NCI-H1092 (cell line): ENCODE measurements at places on chromosomes 4 and X.

DNA sequence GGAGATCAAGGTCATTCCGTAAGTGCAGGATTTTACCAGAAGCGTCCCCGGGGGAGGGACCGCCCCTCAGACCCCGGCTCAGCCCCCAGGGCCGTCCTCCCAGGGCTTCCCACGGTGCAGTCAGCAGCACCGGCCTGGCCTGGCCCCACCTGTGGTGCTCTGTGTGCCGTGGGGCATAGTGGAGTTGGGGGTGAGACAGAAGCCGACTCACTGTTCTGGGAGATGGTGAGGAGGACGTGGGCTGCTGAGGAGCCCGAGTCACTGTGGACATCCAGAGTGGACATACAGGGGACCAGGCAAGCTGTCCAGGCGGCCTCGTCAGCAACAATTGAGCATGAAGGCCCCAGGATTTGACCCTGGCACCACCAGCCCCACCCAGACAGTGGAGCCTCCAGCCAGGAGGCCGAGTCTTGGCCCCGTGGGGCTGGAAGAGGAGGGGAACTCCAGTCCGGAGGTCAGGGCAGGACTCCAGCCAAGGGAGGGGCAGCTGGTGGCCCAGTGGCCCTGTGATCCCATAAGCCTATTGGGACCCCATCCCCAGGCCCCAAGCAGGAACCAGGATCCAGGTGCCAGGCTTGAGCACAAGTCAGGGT, 19.1 kb downstream of the ATP5ME start:
- DNase-seq, result no peak

- no peak for DNase-seq
Observed at GRCh38 chrX:122219735-122220134, 964.3 kb upstream of the GRIA3 start.

DNA sequence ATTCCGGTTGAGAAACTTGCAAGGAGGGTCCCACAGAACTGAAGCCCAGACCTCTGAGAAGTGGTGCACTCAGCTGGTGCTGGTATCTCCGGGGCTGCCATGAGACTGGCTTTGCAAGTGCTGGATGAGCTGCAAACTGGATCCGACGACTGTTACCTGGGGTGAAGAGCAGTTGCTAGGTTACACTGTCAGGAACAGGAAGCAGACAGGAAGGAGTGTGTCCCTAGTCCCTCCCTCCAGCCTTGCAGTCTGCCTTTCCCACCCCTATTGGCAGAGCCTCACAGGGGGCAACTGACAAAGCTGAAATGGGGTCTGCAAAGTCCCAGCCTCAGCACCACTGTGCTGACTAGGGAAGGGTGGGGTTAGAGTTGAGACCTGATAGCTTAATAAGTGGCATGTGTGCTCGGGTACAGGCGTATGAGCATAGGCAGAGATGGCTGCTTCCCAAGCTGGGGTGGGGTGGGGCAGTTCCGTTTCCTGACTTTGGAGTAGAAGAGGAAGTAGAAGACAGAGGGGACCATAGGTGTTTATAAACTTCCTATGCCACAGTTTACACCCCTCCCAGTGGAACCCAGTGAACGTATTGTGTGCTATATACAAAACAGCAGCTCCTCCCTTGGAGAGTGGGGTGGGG, 18.0 kb downstream of the PPEF1 start:
- no peak for DNase-seq

GRCh38 chr4:138815811-138816210, 199.8 kb upstream of the NOCT start:
- DNase-seq, result no peak

GRCh38 chrX:14775416-14775815, 97.5 kb downstream of the FANCB start:
- no peak for DNase-seq

DNA sequence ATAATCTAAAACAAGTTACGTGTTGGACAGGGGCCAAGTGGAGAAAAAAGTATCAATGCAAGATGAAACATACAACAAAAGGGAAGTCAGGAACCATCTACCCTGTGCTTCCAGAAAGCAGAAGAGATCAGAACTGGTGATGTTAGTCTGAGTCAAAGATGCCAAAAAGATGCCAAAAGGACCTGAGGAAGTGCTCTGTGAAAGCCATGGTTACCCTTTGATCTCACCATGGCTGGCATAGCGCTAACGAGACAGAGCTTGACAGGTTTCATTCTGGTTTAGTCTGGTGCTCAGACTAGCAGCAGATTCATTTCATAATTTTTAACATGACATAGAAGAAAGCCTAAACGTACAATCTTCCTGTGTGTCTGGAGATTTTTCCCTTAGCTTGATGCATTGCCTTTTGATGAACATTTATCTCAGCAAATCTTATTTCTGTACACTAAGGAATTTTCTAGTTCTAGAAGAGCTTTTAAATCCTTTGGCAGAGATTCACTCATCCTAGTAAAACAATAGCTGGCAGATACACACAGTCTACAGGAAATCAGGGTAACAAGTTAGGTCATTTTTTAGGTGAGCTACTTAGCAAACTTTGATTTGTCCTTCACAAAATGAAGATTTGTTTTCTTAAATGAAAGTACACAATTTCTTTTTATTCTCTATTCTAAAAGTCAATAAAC, 87.7 kb downstream of the COL25A1 start:
- DNase-seq, result no peak

DNA sequence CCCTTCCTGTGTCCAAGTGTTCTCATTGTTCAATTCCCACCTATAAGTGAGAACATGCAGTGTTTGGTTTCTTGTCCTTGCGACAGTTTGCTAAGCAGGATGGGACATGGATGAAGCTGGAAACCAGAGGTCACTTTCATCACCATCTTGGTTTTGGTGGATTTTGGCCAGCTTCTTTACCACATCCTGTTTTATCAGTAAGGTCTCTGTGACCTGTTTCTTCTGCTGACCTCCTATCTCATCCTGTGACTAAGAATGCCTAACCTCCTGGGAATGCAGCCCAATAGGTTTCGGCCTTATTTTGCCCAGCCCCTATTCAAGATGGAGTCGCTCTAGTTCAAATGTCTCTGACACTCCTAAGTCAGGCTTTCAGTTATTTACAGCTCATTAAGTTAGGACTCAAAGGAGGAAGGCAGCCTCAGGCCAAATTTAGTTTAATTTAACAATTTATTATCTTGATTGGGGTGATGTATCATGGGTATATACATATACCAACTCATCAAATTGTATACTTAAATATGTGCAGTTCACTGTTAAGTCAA, 169.9 kb upstream of the NDP start:
- no peak for DNase-seq

DNA sequence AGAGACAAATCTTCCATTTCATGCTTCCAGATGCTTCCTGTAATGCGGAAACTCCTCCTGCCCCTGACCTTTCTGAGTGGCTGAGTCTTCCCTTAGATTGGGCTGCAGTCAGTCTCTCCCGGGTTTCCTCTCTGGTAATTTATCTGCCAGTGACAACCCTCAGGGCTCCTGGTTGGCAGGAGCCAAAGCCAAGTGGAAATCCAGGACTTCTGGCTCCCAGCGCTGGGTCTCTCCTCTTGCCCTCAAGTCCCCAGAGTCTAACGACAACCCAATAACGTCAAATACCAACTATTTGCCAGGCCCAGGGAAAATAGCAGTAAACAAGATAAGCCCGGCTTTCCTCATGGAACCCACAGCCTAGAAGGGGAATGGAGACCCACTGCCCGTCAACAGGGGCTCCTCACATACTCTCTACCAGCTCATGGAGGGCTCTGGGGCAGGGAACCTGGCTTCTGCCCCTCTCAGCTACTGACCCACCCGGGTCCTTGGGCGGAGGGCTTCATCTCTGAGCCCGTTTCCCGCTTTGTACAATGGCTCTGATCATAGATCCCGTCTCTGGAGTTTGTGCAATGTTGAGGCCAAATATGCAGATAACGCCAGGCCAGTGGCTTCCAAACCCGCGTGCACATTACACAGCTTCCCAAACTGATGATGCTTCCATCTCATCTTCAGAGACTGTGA, 1.1 kb upstream of the TBC1D14 start:
- DNase-seq, result no peak

GRCh38 chr4:42488554-42488953, 91.3 kb downstream of the SHISA3 start:
- no peak for DNase-seq

DNA sequence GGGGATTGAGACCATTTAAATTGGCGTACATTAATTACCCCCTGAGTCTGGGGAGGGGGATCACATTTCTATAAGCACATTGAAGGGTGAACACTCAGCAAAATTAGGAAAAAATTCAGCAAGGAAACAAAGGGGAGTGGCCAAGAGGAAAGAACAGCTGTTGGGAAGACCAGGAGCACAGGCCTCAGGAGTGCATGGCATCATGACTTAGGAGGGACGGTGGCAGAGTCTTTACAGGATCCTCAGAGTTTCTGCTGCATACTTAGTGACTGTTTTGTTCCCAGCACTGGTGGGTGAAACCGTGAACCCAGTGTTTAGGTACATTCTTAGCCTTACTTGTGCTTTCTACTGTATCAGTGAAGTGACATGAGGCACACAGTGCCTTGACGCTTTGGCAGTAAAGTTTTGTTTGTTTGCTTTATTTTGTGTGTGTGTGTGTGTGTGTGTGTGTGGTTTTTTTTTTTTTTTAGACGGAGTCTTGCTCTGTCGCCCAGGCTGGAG, 121.3 kb downstream of the CBR4 start:
- no peak for DNase-seq

GRCh38 chr4:187576751-187577150, 418.8 kb upstream of the ZFP42 start:
- DNase-seq, result no peak

DNA sequence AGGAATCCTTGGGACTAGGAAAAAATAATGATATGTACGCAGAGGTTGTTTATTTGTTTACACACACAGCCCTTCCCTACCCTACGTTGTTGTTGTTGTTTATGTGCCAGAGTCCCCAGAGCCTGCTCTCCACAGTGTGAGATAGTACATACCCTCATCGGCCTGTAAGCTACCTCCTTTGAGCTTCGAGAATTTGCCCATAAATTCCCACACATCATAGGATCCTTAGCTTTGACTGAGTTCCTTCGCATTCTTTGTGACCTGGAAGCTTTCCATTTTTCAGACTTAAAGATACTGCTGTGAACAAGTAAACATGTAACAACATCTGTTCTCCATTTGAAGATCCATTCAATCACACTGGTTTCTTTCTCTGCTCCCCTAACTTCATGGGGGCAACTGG, 114.5 kb downstream of the IRF2 start:
- DNase-seq, result no peak

DNA sequence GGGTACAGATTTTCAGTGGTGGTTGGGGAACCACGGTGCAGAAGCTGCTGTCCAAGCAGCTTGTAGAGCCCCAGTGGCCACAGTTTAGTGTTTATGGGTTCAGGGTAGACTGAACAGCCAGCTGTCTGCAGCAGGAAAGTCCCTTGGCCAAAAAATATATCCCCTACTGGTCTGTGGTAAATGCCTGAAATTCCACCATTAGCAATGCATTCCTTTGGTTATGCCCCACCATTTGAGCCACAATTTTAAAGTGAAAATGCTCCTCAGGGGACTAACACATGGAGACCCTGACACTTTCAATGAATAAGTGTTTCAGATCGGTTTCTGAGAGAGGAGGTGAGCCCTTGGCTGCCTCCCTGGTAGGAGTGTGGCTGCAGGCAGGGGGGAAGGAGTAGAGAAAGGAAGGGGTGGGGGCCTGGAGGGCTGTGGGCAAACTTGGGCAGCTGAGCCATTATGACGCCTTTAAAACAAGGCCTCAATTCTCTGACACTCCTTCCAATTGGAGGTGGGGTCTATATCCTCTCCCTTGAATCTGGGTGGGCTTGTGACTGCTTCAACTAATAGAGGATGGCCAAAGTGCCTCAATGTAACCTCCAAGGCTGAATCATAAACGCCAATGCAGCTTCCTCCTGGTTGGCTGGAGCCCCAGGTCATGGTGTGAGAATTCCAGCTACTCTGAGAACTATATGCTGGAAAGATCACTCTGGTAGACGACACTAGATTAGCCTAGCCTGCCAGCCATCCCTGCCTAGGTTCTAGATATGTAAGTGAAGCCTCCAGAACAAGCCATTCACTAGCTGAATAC, 75.8 kb upstream of the ATP6AP2 start:
- DNase-seq, result no peak

DNA sequence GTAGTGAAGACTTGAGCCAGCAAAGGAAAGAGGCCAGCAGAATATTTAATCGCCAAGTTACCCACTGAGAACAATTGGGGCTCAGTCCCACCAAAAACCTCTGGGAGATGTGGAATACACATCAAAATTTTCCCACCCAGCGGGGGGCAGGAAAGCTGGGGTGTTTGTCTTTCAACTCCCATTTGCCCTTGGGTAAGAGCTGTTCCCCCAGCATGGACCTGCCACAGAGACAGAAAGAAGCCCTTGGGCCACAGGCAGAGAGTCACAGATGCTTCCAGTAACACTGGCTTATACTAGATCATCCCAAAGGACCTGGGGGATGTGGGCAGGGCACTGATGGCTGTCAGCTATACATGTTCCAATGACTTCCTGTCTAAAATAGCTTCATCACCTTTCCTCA, 18.9 kb upstream of the FBXW7 start:
- no peak for DNase-seq

DNA sequence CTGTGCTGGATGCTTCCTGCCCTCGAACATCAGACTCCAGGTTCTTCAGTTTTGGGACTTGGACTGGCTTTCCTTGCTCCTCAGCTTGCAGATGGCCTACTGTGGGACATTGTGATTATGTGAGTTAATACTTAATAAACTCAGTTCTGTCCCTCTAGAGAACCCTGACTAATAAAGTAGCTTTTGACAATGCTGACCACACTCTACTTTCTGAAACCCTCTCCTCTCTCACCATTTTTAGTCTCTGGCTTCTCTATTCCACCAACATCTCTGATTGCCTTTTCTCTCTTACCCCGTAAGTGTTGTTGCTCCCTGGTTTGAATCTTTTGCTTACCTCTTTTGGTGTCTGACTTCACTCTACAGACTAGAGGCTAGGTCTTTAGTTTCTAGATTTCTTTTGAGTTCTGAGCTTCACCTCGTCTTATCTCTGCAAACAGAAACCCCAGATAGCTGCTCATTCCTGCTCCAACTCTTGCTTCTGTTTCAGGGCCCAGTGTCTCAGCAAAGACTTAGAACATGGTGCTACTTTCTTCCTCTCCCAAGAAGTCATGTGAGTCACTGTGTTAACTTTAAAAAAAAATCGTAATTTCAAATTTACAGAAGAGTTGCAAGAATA, 11.4 kb downstream of the TMSB4X start:
- no peak for DNase-seq

DNA sequence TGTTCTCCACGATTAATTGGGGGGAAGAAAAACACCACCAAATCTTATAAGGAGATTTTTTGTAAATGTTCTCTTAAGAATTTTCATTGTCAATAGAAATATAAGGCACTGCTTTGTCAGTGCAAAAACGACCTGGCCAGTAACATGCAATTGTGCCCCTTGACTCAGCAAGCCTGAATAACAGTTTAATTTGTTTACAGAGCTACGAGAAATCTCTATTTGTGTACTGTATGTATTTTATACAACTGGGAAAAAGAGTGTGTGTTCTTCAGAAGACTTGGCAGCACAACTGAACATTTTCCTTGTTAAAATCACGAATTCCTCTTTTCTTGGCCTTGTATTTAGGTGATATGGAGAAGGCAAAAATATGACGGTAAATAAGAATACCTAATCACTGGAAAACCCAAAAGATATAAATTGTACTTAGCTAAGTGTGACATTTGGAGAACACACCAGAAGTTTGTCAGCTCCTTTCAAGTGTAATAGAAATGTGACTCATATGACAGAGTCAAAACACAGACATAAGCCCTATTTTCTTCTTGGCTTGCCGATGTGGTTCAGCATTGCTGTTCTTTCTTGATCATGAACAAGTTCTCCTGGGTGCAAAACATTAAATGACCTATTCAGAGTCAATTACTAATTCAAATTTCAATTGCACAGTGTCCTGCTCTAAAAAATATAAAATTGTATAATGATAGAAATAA, 945.0 kb upstream of the INTU start:
- DNase-seq, result no peak
